A172 (cell line): ENCODE measurements at places on chromosomes 12 and 14. TPM values are rescaled to one million over a fixed set of nuclear protein-coding genes. Genes with fewer than 3 reads are reported as not detected.
A peak's percentile ranks its signal among the peaks of the same experiment; 100 is the strongest.

DNA sequence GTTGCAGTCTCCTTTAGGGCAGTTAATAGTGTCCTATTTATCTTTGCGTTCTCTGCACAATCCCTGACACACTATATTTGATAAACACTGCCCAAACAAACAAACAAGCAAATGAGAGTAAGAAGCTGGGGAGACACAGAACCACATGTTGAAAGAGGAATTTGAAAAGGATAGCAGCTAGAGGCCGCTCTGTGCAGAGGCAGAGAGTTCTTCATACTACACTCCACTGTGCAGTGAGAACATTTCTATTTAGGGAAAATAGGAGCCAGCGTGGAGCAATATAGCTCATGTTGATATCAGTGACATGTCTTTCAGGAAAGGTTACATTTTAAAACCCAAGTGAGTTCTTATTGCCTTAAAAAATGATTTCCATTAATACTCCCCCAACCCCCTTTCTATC is 140.3 kb upstream of the SEL1L start:
- DNase-seq, result no peak

DNA sequence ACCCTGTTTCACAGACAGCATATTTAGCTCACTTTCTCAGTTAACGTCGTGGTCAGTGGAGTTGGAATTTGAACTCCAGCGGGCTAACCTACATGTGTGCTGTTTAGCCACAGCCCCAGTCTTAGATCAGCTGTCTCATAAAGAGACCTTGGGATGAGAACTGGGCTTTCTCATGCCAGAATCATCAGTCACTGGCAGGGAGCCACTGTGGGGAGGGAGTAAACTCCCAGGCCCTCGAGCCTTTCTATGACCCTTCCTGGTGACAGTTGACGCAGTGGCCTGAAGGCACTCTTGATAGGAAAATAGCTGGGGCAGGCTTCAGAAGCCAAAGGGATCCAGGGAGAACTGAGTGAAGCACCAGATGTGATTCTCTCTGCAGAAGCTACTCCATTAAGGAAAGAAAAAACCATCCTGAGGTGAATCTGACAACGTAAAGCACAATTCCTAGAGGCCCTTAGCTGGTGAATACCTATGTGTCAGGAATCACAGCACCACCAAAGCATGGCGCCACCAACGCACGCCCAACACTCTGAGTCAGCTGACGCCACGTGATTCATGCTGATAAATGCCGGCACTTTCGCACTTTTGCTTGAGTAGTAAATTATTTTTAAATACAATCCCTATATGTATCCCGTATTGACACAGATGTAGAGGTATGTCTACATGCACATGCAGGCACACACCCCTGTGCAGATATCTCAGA is 279.6 kb upstream of the TMEM132C start:
- peak; percentile 75 for DNase-seq

GRCh38 chr12:58086930-58087329 is 145.6 kb downstream of the ATP23 start:
- no peak for DNase-seq

DNA sequence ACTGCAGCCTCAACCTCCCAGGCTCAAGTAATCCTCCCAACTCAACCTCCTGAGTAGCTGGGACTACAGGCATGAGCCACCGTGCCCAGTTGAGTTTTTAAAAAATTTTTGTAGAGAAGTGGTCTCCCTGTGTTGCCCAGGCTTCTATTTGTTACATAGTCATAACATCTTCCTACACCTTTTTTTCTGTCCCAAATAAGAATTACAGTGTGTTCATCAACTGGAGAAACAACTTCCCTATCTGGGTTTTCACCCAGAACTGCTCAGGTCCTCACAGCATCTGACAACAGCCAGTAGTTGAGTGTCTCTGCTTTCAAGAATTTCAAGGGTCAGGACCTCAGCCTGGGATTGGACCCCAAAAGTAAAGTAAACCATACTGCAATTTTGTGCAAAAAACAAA is 235.2 kb upstream of the AMIGO2 start:
- DNase-seq, result no peak

DNA sequence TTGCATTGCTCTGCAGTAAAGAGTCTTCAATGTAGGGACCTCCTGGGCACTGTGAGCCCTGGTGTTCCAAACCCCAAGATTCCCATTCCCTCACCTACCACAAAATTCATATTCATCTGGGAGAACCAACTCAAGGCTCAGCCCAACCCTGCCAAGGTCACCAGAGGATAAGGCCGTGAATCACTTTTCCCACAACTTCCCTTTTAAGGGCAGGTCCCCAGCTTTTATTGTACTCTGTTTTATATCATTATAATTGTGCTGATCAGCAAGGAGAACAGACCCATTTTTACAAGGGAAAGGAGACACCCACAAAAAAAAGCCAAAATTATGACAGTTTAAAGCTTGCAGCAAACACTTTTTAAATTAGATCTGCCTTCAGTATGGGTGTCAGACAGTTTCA is 363.0 kb upstream of the FKBP4 start:
- DNase-seq, result no peak

DNA sequence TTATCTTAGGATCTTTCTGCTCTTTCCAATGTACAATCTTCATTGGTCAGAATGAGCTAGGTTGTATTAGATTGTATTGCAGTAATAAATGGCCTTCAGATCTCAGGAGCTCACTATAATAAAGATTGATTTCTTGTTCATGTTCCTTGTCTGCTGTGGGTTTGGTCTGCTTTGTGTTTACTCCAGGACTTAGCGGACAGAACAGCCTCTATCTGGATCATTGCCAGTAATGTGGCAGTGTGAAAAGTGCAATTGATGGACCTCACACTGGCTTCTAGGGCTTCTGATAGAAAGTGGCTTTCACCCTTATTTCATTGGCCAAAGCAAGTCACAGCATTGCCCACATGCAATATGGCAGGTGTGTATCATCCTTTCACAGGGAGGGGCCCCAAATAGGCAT is 81.2 kb downstream of the BTG1 start:
- DNase-seq, result no peak

DNA sequence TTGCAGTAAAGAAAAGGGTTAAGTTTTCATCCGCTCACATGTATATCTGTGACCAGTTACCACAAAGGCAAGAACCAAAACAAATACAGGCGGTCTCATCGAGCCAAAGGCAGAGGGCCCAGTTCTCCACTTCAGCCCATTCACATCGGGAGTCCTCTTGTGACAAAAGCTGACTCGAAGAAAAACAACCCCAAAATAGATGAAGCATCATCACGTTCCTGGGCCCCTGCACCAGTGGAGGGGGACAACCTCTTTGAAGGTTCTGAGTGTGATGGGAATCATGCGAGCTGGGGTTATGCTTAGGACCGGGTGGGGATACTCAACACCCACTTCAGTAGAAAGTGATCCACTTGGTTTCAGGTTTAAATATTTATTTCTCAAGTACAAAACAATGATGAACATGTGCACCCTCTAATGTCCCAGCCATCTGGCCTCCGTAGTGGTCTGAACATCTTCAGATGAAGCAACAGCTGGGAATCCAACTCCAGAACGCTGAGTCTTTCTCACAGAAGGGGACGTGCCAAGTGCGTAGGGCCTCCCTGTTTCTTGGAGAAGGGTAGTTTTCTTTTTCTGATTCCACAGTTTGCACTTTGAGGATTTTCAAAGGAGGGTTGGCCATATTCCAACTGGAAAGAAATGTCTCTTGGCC is 8.4 kb downstream of the GSC start:
- no peak for DNase-seq

DNA sequence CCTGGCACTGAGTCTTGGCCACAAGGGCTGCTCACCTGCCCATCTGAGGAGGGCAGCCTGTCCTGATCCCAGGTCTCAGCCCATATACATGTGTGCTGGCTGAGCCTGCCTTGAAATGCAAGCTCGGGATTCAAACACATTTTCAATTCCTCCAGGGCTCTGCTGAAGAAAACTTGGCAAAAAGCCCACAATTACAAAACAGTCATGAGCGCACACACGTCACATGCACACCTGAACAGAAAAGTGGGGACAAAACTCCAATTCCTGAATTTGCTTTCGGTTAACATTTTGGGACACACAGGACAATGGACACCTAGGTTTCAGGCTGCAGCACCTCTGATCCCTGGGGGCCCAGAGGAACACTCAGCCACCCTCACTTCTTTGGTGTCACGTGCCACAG is 113.9 kb downstream of the RBM19 start:
- no peak for DNase-seq

DNA sequence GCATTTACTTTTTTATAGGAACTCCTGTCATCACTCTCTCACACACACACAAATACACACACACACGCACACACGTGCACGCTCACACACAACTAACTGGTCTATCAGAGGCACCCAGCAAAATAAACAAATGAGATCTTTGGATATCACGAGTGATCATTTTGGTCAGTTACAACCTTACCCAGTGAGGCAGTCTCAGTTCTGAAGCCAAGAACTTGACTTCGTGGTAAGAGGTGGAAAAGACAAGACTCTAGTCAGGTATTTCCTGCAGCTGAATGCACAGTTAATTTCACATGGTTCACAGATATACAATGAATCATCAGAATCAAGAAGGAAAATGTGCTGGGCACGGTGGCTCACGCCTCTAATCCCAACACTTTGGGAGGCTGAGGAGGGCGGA is 39.4 kb downstream of the ATF7 start:
- DNase-seq, result no peak

- DNase-seq, result peak; percentile 69
Measured at GRCh38 chr12:46585854-46586621, 213.5 kb upstream of the SLC38A2 start.

DNA sequence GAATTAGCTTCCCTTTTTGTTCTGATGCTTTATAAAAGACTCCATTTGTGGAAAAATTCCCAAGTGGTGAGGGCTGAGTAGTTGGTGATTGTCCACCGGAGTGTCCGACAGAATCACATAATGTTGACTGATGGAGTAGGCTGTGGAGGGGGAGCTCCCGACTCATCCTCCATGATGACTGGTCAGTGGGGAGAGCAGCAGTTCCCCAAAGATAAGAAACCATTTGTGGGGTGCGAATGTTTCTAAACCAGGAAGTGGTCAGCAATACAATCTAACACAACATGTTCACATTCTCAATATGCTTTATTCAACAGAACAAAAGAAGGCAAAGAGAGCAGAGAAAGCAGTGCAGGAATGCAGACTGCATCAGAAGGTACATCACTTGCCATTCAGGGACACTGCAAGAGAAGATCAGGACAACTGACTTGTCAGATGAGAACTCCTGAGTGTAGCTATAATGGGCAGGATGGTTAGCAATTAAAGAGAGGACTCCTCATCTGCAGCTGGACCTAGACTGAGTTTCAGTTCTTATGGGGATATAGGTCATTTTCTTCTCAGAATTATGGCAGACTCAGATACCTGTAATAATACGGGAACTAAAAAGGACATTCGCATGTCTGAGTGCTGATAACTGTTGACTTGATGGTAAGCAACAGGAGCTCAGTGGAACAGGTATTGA is 5.4 kb downstream of the KRT6B start:
- peak; percentile 11 for DNase-seq

- DNase-seq, result no peak
Measured at GRCh38 chr12:53803194-53803593, 51.4 kb upstream of the CISTR start.

- DNase-seq, result no peak
Measured at GRCh38 chr12:49767333-49767732, 26.0 kb downstream of the TMBIM6 start.

GRCh38 chr14:69398818-69399210 is 322 bp downstream of the SLC39A9 start:
- DNase-seq, result no peak

- no peak for DNase-seq
Measured at GRCh38 chr12:66538970-66539369, 139.9 kb downstream of the GRIP1 start.

DNA sequence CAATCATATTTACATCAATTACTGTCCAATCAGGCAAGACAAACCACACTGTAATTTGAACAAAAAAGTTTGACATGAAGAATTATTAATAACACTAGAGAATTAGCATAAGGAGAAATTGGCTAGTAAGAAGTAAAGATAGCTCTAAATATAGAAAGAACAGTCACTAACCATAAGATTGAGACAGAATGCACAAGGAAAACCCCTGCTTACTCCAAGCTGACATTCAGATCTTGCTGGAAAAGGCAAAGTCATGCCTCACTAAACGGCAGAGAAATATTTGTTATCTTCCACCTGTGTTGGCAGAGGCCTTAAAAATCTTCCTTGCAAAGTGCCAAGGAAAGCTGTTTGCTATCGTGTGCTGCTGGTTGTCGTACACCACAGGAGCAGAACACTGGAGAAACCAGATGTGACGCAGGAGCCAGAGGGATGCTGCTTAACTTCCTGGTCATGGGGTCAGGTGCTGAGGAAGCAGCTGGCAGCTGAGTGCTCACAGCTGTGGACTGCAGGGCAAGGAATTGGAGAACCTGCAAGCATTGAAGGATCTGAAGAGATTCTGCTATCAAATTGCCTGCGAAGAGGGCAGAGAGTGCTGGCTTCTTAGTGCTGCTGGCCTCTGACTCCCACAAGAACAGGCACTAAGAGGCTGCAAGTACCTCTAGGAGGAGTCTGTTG is 1323.3 kb downstream of the LRFN5 start:
- DNase-seq, result no peak

- no peak for DNase-seq
Measured at GRCh38 chr12:41438854-41439541, 250.9 kb downstream of the PDZRN4 start.

DNA sequence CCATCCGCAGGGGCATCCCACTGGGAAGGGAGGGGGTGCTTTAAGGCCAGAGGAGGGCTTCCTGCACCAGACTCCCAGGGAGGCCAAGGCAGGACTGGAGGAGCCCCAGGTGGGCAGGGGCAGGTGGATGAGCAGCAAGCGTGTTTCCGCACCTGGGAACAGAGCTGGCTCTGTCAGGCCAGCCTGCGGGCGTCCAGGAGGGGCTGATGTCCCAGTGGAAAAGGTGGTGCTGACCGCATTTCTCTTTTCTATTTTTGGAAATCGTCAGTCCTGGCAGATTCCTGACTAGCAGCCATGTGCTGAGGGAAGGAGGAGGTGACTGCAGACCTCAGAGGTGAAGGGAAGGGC is 27.2 kb downstream of the CHGA start:
- DNase-seq, result no peak

- no peak for DNase-seq
Measured at GRCh38 chr14:95725685-95726336, 11.9 kb upstream of the TCL1A start.

DNA sequence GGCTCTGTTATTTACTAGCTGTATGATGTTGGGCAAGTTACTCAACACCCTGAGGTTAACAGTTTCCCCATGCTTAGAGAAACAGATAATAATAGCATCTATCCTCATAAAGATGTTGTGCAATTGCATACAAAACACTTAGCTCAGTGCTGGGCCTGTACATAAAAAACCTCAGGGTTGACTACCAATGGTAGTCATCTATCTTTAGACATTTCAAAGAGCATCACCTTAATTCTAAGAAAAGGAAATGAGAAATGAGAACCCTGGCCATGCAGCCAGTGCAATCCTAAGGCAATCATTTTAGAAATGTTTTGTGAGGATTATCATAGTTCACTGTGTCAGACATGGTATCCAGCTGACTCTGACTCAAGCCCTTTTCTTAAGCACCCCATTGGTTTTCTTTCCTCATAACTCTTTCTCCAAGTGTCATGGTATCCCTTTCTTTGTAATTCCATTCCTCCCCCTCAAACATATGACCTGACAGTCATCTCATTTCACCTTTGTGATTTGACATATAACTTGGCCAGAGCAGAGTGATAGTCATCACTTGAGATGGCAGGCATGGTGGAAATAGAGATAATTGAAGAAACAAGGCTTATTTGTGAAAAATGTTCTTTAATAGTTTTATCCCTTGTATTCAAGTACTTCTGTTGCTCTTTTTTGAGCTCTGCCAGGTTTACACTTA is 29.5 kb upstream of the OSBPL8 start:
- DNase-seq, result peak; percentile 22

- no peak for DNase-seq
Measured at GRCh38 chr12:75813072-75813471, 218.5 kb downstream of the PHLDA1 start.

Gene NUDT4
- 25.6 and 26.3 TPM in 2 replicates for total RNA-seq

Gene TSHR
- not detected in 2 replicates for total RNA-seq

Gene ACVRL1
- 10.3 and 11.7 TPM in 2 replicates for total RNA-seq

Gene BICDL1
- 0.38 and 1.2 TPM in 2 replicates for total RNA-seq
